ENCODE measurements at places on chromosomes 1 and 21.

GRCh38 chr1:62904856-62905225 is 120.9 kb downstream of the ATG4C start:
- no peak for DNase-seq

DNA sequence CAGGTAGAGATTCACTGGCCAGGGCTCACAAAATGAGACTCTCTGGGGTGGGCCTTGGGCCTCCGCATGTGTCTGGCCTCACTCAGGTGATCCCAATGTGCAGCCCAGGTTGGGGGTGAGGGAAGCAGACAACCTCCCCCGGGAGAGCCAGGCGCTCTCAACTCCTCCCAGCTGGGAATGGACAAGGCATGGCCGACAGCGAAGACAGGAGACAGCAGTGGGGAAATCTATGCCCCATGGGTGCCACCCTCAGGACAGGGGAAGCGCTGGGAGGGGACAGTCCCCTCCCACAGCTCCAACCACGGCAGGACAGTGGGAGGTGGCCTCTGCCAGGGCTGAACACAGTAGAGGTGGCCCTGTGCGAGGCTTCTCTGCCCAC is 47.7 kb downstream of the PRDM15 start:
- no peak for DNase-seq

DNA sequence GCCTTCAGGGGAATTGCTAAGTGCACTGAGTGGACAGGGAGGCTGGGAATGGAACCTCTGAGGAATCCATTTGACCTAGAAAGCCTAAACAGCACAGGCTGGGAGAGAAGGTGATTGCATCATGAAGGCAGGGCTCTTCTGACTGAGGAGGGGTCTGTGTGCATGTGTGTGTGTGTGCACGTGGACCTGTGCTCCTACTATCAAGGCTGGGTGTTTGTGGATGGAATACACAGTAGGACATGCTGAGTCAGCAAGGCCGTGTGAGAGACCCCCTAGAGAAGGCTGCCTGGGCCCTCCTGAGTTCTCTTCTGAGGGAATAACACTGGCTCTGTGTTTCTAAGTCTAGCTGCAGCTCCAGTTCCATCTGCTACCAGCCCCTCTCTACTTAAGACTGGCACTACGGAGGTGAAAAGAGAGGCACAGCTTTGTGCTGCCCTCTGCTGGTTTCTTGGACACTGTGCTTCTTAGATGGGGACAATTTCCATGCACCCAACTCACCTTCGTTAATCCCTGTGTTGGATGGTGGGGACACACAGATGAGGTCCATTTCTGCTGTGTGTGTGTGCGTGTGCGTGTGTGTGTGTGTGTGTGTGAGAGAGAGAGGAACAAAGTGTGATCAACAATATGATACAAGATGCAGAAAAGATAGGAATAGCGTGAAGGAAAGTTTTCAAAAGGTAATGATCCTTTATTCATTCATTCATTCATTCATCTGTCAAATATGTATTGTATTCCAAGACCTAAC is 6.2 kb upstream of the EFCAB14 start:
- DNase-seq, result peak; percentile 61

DNA sequence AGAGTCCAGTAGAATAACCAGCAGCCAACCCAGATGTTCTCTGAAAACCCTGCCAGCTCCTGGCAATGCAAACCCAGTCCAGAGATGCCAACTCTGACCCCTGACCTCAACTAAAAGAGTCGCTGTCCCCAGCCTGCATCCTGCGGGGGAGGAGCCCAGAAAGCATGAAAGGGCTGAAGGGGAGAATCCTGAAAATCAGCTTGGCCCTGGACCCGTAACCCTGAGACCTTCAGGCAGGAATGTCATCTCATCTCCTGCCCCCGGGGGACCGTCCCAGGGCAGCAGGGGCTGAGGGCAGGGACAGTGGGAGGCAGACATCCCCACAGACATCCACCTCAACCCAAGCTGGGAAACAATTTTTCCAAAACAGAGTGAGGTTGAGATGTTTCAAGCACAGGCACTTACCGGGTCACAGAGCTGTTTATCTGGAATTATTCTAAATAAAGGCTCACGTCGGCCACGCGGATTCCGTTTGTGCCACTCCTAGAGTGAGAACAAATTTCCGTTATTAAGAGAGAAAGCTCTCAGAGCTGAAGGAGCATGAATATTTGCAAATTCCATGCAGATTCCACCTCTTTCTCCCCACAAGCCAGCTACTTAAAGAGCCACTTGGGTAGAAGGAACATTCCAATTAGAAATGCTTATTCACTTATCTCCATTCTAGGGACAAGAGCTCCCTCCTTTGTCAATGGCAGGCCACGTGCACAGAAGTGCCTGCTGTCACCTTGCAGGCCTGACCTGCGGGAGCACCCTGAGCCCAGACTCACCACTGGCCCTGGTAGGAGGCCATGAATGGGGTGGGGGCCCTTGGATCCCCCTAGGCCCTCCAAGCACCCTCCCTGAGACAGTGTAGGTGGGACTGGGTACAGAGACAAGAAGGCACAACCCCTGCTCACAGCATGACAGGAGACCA is 240.1 kb downstream of the NPHP4 start:
- no peak for DNase-seq

- DNase-seq, result no peak
Observed at GRCh38 chr21:44503901-44504399, 36.0 kb downstream of the KRTAP10-1 start.

DNA sequence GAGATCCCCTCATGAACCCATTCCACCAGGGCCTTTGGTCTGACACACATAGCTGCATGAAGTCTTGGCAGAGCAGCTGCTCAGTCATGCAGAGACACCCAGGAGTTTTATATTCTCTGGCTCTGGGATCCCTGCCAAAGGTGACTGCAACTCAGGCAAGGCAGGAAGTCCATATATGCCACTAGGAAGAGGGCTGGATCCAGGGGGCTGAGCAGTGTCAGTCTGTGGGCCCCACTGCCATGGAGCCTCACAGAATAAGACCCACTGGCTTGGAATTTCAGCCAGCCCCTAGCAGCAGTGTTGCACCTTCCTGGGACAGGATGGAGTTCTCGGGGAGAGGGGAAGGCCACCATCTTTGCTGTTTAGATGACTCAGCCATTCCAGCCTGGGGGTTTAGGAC is 199.7 kb downstream of the TBX15 start:
- no peak for DNase-seq

Data from stimulated activated naive CD4-positive, alpha-beta T cell treated with Interleukin-2 at 50 U/mL for 16 hours (primary cell).